ENCODE measurements at places on chromosomes 5 and 9.

GRCh38 chr5:151312756-151313324 lies 9.3 kb upstream of the SLC36A3 start:
- no peaks in the 10 kb centered on the region for H3K4me1 ChIP-seq
- no peak overlapping the region for H3K4me3 ChIP-seq
- DNase-seq = no peak
- no peaks in the 10 kb centered on the region for H3K36me3 ChIP-seq
- no peak overlapping the region for H3K27ac ChIP-seq

- peaks cover 20% of the 10 kb centered on the region for H3K4me1 ChIP-seq
- no peak for DNase-seq
- H3K4me3 ChIP-seq = no peak overlapping the region
Measured at GRCh38 chr5:10666531-10667299, 94.3 kb downstream of the DAP start.

DNA sequence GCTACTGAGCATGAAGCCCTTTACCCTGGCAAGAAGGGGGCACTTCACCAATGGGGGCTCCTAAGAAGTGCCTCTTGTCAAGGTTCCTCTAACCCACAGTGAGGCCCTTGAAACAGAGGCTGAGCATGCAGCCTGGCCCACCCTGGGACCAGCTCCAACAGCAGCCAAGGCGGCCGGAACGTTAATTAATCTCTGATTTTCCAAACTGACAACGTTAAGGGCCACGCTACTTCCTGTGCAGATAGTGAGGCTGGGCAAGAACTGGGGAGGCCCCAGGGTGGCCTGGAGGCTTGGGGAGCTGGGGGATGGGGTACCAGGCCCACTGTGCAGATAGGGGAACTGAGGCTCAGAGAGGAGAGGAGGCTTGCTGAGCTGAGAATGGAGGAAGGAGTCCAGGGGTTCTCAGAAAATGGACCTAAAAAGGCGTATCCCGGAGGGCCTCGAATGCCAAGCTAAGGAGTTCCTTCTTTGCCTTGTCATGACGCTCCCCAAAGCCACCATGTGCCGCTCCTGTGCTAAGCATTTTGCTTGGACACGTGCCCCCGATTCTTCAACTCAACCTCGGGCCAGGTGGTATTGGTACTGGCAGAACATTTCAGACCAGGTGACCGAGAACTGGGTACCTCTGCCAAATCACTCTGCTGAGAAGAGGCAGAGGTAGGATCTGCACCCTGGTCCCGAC lies 72.0 kb upstream of the STXBP1 start:
- no peak for DNase-seq
- H3K27me3 ChIP-seq = no peaks in the 10 kb centered on the region
- H3K36me3 ChIP-seq = peaks cover 29% of the 10 kb centered on the region
- no peak overlapping the region for H3K4me3 ChIP-seq
- H3K27ac ChIP-seq = no peak overlapping the region

GRCh38 chr5:133696782-133697507 lies 84.6 kb upstream of the FSTL4 start:
- no peaks in the 10 kb centered on the region for H3K36me3 ChIP-seq
- H3K27me3 ChIP-seq = peaks cover 2% of the 10 kb centered on the region
- no peak overlapping the region for H3K4me3 ChIP-seq

- H3K27ac ChIP-seq = no peak overlapping the region
- peaks cover 75% of the 10 kb centered on the region for H3K4me1 ChIP-seq
- no peak for DNase-seq
- H3K4me3 ChIP-seq = no peak overlapping the region
- no peaks in the 10 kb centered on the region for H3K36me3 ChIP-seq
Measured at GRCh38 chr5:150596313-150596712, 44.1 kb upstream of the SYNPO start.

Data from spinal cord (tissue), 10 donors.